EL (cell line): ENCODE measurements at places on chromosomes 2 and 18.

GRCh38 chr2:68637047-68637446, 6.3 kb upstream of the PROKR1 start:
- DNase-seq: no peak

DNA sequence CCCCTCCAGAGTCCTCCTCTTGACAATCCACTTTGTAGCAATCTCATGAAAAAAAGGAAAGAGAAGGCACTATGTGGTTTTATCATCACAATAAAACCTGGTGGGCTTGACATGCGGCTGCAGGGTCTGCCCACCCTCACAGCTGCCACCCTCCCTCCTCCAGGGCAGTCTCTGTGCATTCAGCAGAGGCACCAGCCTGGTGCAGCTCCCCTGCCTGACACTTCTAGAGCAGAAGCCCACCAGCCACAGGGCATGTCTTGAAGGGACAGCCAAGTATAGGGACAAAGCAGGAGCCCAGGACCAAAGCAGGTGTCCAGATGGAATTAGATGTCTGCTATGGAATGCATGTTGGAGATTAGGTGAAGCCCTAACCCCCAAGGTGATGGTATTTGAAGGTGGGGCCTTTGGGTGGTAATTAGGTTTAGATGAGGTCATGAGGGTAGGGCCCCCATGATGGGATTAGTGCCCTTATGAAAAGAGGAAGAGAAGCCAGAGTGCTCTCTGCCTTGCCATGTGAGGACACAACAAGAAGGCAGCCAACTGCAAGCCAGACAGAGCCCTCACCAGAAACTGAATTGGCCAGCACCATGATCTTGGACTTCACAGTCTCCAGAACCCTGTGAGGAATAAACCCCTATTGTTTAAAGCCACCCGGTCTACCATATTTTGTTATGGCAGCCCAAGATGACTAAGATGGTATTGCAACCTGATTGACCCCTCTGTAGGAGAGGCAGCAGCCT, 86.9 kb downstream of the MCFD2 start:
- no peak for DNase-seq

DNA sequence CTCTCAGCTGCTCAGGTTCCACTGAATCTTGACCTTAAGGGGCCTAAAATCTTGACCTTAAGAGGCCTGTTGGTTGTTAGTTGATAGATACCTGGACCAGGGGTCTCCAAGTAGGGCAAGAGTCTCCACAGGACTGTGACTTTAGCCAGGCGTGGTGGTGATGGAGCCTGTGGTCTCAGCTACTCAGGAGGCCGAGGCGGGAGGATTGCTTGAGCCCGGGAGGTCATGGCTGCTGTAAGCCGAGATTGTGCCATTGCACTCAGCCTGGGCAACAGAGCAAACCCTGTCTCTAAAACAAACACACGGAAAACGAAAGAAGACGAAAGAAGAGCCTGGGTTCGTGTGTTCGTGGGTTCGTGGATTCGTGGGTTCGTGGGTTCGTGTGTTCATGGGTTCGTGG, 120.2 kb upstream of the CTDP1 start:
- no peak for DNase-seq

- no peak for DNase-seq
These were observed 53.3 kb downstream of the DTNB start for GRCh38 chr2:25620077-25620476.

- DNase-seq: no peak
These were observed 314.4 kb upstream of the NT5C1B start for GRCh38 chr2:18903750-18904149.

- DNase-seq: no peak
These were observed 319.8 kb downstream of the CTNNA2 start for GRCh38 chr2:79832511-79833234.

DNA sequence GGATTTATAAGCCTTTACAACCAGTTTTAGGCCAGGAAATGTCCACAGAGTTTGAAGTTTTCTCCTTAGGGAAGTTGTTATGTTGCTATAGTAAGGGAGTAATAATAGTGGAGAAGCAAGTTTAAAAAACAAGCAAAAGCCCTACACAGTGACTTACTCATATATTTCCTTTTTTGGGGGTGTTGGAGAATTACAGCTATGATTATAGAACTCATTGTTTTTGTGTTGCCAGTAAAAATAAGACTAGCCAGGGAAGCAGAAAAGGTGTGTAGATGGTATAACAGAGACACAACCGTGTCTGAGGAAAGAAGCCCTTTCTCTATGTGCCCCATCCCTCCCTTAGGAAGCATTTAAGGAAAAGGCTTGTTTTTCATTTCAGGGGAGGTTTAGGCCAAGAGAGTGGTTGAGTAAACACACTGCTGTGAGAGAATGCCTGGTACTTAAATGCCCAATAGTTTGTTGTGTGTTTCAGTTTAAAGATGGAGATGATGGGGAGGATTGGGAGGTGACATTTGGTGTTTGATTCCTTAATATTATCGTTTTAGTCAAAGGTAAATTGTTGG, 2.3 kb downstream of the VAPA start:
- peak; percentile 19 for DNase-seq

GRCh38 chr2:23107327-23107941, 277.5 kb upstream of the KLHL29 start:
- DNase-seq: no peak

- no peak for DNase-seq
These were observed 28.0 kb downstream of the STAT4 start for GRCh38 chr2:191122638-191123294.

DNA sequence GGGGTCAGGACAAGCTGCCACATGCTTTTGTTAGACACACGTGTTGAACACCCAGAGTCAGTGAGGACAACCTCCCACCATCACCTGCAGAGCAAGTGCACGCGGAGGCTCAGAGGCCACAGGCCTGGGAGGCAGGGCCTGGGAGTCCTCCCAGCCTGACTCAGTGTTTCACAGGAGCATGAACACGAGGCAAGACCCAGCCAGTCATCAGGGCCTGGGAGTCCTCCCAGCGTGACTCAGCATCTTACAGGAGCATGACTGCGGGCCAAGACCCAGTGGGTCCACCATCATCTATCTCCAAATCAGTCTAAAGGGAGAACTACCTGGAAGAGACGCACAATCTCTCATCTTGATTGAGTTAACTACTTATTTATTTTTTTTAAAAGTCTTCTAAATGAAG, 112.6 kb upstream of the PXDN start:
- peak; percentile 17 for DNase-seq

DNA sequence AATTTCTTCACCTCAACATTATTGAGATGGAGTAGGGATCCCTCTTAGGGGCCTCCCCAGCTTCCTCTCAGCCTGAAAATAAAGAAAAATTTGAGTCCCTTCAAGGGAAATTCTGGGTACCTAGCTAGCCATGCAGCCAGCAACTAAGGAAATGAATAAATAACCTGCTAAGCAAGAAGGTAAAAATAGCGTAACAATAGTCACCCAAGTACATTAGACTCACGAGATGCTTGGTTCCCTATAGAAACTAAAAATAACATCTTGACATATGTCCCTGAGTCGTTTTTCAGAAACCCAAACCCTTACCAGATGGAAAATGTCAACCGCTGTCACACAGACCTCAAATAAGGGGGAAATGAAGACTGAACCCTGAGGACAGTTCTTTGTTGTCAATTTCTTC, 51.9 kb downstream of the CACNB4 start:
- DNase-seq: no peak

- peak; percentile 16 for DNase-seq
These were observed 7.7 kb upstream of the RHBDD1 start for GRCh38 chr2:226828191-226828590.

- peak; percentile 39 for DNase-seq
These were observed 364.3 kb upstream of the SPHKAP start for GRCh38 chr2:228545748-228546145.

DNA sequence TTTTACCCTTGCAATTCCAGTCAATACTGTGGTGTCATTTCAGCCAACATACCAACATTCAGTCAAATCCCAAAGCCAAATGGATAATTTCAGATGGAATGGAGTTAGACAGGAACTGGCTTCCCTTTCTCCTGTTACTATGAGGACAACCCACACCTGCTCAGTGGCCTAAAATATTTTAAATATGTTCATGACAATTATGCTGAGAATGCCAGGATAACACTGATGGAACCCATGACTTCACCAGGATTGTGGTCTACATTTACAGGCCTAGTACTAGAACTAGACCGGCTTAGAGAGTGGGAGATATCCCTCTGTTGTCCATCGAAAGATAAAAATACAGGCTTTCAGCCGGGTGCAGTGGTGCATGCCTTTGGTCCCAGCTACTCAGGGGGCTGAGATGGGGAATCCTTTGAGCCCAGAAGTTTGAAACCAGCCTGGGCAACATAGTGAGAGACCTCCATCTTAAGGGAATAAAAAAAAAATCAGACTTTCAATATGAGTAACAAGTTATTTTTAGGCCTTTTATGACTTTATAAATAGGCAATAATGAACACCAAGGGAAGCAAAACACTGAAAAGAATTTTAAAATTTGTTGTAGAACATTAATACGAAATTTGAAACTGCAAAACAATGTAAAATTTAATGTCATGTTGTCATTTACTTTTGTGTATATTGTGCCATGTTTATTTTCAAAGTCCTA, 14.2 kb downstream of the GPATCH11 start:
- peak; percentile 13 for DNase-seq

DNA sequence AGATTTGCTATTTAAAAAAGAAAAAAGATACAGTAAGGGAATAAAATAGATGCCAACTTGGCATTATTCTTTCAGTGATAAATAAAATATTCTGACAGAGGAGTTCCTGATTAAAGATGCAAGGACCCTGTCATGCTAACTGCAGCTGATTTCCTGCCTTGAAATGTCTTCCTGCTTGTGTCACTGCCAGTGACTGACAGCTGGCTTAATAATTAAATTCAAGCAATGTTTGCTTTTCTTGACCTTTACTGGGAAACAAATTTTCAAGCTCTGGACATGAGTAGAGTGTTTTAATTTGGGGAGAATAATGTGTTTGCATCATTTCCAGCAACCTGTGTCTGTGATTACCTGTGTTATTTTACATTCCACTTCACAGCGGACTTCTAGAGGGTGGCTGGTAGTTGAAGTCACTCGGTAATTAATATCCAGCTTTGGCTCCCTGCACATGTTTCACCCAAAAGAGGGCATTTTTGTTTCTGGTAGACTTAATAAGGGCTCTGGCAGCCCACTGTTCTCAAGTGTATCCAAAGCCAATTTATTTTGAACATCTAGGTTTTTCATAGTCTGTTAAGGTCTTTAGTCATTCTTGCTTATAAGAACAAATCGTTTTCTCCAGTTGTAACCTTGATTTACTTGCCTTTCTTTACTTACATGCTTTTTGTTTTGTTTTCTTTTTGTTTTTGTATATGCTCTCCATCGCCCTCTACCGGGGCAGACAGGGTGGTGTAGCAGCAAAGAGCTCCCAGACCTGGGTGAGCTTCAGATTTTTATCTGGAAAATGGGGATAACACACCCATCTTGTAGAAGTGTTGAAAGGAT, 48.5 kb upstream of the PROKR1 start:
- DNase-seq: peak; percentile 49

DNA sequence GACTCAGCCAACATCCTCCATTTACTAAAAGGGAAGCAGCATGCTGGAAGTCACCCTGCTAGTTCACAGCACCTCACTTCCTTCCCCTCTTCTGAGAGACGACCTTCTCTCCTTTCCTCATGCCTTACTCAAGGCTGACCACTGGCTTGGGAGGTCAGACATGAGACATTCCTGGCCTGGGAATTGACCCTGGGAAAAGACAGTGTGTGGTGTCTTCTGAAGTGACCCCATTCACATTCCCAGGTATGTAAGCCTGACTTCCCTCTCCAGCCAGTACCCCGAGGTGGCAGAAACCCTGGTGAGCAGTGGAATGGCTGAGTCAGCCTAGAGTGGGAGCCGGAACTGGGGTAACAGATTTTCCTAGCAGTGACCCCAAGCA, 92.4 kb downstream of the PLB1 start:
- peak; percentile 18 for DNase-seq

DNA sequence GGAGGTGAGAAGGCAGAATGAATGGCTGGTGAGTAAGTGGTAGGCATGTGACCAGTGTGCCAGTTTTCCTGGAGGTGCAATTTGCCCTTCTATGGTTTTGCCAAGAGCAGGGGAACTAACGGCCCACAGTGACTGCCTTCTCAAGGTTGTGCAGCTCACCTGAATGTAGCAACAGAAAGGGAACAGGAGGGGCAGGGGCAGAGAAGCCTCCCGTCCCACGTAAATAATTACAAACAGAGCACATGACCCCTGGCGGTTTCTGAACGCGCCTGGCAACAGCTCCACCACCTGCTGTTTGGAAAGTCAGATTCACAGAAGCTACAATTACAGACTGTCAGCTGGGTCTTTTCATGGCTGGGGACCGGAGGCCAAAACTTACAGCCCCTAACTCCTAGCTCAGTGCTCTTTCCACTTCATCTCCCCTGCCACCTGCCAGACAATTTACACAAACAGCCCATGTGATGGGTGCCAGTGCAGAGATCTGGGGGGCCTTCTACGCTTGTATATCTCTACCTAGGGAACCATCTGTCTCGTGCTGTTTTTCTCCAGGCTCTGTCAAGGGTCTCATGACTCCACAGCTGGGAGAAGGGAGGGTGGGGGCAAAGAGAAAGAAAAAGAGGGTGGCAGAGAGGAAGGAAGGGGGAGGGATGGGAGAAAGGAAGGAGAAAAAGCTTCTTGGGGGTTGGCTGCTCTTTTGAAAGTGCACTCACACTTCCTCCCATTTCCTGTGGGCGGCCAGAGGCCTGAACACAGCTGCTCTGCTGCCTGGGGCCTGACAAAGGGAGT, 69.6 kb downstream of the POLR1A start:
- DNase-seq: peak; percentile 80

- DNase-seq: peak; percentile 10
These were observed 46.7 kb downstream of the ARHGAP28 start for GRCh38 chr18:6776188-6776587.

GRCh38 chr18:28176698-28176947, 307 bp downstream of the CDH2 start:
- DNase-seq: no peak

DNA sequence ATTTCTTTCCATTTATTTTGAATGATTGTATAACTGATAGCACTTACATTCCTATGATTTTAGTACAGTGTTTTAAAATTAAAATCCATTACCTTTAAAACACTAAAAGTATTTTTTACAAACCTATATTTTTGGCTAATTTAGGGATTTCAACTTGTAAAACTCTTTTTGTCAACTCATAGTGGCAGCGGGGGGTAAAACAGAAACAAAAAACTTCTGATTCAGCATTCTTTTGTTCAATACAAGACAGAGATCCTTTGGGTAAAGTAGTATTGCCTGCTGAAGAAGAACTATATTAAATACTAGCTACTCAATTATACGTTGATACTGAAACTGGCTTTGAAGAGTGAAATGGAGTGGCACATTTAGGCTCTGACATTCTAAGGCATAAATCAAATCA, 437.4 kb upstream of the CDH19 start:
- no peak for DNase-seq

- DNase-seq: no peak
These were observed 66.1 kb upstream of the LRPPRC start for GRCh38 chr2:44061876-44062275.

GRCh38 chr18:67428158-67428557, 88.4 kb downstream of the DSEL start:
- peak; percentile 31 for DNase-seq

DNA sequence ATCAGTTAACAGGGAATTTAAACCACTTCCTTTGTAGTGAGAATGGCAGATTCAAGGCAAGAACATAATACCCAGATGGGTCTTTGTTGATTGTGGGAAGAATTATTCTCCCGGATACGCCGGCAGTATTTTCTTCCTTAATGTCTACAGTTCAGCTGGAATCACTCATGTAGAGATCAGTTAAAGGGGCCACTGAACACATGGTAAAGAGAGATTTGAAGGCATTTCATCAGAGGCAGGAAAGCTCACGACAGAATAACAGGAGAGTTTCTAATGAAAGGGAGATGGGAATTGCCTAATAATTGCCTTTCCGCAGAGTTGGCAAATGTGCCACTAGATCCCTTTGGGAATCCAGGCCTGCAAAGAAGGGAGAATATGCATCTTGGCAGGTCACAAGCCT, 327.7 kb upstream of the ZNF804A start:
- DNase-seq: no peak
